ENCODE measurements at places on chromosomes 7 and 10.

DNA sequence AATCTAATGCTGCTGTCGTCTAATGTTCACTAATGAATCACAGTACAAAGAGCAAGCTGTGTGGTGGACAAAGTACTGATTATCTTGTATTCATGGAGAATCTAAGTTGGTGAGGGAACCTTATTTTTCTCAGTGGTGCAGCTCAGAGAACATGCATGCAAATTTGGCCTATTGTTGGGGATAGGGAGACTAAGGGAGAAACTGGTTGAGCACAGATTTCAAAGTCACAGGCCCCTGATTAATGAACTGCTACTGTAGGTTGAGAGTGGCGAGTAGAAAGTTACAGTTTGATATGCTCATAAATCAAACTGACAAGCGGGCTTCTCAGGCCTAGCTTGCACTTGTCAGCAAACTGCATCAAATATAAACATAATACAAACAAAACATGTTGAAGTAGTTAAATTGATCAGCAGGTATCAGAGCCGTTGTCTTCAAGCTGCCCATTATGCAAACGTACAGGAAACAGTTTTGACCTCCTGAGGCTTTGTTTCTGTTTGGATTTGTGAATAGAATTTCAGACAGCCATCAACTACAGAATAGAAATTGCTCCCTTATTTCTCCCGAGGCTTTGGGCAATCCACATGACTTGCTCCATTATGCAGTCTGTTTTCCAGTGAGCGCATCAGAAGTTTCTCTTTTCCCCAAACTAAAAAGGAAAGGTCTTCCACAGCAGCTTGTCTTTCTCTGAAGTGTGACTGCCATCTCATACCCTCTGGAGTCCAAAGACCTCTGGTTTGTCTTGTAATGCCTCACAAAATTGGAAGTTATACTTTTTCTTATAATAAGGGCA lies 215.8 kb downstream of the FOXP2 start:
- DNase-seq: no peak

- DNase-seq: no peak
Measured at GRCh38 chr10:43734716-43735115, 86.0 kb upstream of the ZNF32 start.

- no peak for DNase-seq
Measured at GRCh38 chr7:68014031-68014736, 1017.6 kb downstream of the TYW1 start.

- DNase-seq: no peak
Measured at GRCh38 chr7:106480616-106481031, 180.3 kb downstream of the CCDC71L start.

- no peak for DNase-seq
Measured at GRCh38 chr10:20535897-20536881, 360.9 kb downstream of the NEBL start.

All from T-helper 2 cell (primary cell).